ENCODE measurements at places on chromosomes 3 and 15. TPM values are rescaled to one million over a fixed set of nuclear protein-coding genes. Genes with fewer than 3 reads are reported as not detected.

DNA sequence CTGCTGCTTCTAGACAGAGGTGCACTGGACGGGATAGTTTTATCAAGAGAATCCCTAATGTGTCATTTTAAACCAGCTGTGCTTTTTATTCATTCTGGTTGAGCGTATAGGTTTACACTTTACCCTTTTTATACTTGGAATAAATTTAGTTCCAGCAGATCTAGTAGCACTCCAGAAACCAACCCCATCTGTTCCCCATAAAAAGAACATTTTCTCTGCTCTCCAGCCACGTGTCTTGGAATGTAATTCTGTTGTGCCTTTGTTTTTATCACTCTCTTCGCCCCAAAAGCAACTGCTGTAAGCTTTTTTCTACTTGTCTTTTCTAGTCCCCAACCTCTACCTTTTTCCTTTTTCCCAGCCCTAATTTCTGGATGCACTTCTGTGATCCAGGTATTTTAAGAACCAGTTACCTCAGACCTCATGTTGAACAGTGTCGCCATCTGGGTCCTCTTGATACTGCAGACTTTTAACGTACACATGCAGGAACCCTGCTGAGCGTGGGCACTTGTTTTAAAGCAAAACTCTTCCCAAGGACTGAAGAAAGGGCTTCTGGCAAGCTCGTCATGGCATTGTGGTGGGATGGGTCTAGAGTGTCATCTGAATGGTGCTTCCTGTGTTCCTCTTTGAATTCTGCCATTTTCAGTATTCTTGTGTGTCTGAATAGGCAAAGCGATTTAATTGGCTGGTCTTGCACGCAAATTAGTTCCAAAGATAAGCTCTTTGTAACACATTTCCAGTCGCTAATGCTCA lies 5.7 kb upstream of the EXOG start:
- H3K27me3 ChIP-seq: no peaks in the 10 kb centered on the region
- H3K4me1 ChIP-seq: peaks cover 8% of the 10 kb centered on the region
- no peak for DNase-seq
- no peaks in the 10 kb centered on the region for H3K36me3 ChIP-seq

Gene INSYN1
- total RNA-seq: not detected

GRCh38 chr15:89307791-89308190 lies 26.8 kb downstream of the POLG start:
- H3K27ac ChIP-seq: no peak overlapping the region
- H3K4me3 ChIP-seq: no peak overlapping the region
- DNase-seq: no peak
- no peaks in the 10 kb centered on the region for H3K27me3 ChIP-seq
- H3K4me1 ChIP-seq: peaks cover 8% of the 10 kb centered on the region

DNA sequence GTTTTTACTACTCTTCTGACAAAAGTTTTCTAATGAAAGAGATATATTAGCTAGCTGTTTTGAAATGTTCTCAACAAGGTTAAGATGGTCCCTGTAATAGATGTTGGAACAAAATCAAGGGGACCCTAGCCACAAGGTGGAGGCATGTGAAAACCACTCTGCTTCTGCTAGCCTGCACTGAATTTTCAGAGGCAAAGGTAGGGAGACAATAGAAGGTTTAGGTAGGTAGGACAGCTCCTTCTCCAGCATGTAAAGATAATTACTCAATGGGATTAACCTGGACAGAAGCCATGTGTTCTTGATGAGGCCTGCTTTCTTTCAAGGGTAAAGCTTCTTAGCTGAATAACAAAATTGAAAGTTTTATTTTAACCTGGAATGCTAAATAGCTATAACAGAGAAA lies 333.5 kb downstream of the LSAMP start:
- H3K27me3 ChIP-seq: no peaks in the 10 kb centered on the region
- H3K4me1 ChIP-seq: no peaks in the 10 kb centered on the region
- H3K36me3 ChIP-seq: no peaks in the 10 kb centered on the region
- no peak overlapping the region for H3K27ac ChIP-seq
- no peak for DNase-seq

DNA sequence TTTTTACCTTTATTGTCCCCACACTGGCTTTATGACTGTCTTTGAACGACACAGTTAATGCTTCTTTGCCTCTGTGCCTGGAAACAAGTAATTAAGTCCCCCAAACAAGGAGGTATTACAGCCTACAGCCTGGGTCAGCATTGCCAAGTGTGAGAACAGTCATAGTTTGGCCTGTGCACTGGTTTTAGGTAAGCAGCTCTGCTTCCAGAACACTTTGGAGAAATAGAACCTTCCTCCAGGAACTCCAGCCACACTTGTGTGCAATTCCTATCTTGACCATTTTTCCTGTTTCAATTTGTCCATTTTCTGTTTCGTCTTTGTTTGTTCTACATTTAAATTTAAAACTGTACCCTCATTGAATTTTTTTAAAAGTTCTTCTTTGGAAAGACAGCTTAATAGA lies 568.2 kb downstream of the TUSC7 start:
- H3K27me3 ChIP-seq: no peaks in the 10 kb centered on the region
- no peak overlapping the region for H3K27ac ChIP-seq
- DNase-seq: no peak

DNA sequence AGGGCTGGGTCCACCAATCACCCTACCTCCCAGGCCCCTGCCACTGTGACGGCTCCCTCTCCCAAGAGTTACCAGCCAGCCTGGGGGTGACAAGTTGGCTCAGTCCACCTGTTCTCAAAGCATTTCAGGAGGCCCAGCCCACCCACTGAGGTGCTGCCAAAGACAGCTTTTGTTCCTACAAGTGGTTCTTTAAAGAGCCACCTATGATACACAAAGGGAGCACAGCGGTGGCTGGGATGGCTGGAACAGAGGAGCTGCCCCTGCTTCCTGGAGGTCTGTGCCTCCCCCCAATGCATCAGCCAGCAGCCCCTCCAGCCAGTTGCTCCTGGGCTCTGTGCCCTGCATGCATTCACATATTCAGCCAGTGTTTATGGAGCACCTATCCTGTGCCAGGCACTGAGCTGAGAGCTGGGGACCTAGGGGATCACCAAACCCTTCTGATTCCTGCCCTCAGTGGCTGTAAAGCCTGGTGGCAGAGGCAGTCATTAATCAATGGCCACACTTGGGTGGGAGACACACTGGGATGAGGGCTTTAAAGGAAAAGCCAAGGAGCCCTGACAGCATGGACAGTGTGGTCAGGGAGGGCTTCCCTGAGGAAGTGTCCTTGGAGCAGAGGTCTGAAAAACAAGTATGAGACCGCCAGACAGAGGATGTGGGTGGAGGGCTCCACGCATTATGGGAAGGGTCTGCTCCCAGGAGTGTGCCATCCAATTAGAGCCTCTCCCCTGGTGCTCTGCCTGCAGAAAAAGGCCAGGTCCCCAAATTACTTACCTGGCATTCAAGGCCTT lies 107.1 kb upstream of the LINGO1 start:
- H3K27me3 ChIP-seq: peaks cover 30% of the 10 kb centered on the region
- H3K4me1 ChIP-seq: no peaks in the 10 kb centered on the region
- no peak overlapping the region for H3K4me3 ChIP-seq
- H3K27ac ChIP-seq: no peak overlapping the region
- no peak for DNase-seq

DNA sequence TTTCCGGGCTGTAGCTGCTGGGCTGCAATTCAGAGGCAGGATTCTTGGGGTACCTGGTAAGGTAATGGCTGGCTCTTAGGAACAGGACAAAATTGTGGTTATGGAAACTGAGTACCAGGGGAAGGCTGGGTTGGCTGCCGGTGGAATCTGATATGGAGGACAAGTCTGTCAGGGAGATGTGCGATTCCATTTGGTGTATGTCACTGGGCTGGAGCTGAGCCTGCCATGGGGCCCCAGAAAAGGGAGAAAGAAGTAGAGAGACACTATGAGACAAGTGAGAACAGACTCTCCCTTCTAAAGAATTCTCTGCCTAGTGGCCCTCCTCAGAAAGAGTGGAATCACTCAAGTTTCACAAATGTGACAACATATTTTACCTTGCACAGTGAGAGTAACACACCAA lies 368.2 kb upstream of the ROPN1 start:
- H3K4me1 ChIP-seq: no peaks in the 10 kb centered on the region
- no peak overlapping the region for H3K27ac ChIP-seq
- peaks cover 22% of the 10 kb centered on the region for H3K27me3 ChIP-seq
- no peak overlapping the region for H3K4me3 ChIP-seq
- DNase-seq: no peak

Gene PFKFB4
- total RNA-seq: 12.2 TPM

Gene IL17RD
- not detected for total RNA-seq

DNA sequence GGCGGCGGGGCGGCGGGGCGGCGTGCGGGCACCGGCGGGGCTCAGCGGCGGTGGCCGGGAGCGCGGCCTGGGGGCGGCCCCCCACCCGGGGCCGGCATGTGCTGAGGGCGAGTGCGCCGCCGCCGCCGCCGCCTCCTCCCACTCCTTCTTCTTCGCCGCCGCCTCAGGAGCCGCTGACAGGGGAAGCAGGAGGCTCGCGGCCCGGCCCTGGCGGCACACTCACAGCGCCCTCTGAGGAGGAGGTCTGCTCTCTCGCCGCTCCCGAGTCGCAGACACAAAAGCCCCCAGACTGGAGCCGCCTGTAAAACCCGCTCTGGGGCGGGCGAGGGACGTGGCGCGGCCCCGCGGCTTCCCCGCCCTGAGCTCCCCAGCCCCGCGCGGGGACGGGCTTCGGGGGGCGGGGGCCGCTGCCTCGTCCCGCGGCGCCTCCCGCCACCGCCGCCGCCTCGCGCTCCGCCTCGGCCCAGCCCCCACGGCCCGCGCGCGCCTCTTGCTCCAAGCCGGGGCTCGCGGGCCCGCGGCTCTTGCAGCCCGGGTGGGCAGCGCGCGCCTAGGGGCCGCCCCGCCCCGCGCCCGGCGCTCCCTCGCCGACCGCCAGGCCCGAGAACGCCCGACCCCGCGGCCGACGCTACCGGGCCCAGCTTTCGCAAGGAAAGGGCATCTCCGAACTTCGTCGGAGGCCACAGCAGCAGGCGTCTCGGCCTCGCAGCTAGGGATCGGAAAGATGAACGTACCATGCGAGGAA lies at the start of gene PYGO1:
Gene PYGO1, minus strand, starts transcription at position 276 of the 745 bp plus-strand sequence. CDS start 462 bp downstream, outside the sequence.
- H3K4me3 ChIP-seq: peak within 1 kb of the TSS; percentile 27
- no peaks in the 10 kb centered on the region for H3K36me3 ChIP-seq
- H3K4me1 ChIP-seq: peaks cover 2% of the 10 kb centered on the region
- peaks cover 46% of the 10 kb centered on the region for H3K27me3 ChIP-seq

DNA sequence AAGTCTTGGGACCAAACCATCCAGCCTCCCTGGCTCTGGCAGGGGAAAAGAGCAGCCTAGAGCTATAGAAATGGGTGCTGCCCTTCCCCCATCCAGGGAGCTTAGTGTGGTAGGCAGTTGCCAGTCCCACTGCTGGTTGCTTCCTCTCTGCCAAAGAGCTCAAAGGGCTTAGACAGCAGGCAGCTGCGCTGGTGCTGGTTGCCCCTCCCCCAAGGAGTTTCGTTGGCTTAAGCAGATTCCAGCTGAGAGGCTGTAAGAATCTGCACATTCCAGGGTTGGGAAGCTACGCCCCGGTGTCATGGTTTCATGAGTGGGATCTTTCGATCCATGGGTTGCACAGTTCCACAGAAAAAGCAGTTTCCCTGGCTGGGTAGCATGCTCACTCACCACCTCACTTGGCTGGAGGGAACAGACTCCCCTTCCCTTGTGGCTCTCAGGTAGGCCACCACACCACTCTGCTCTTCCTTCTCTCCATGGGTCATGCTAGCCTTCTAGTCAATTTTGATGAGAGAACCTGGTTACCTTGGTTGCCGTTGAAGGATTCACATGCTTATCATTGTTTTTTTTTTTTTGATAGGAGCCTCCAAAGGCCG lies 195.1 kb downstream of the EPHA6 start:
- H3K27me3 ChIP-seq: no peaks in the 10 kb centered on the region
- no peak overlapping the region for H3K4me3 ChIP-seq
- no peak for DNase-seq
- H3K27ac ChIP-seq: no peak overlapping the region
- H3K4me1 ChIP-seq: no peaks in the 10 kb centered on the region
- H3K36me3 ChIP-seq: no peaks in the 10 kb centered on the region

GRCh38 chr3:196638861-196639482 lies 522 bp upstream of the NRROS start:
- peak overlapping the region; percentile 84 for H3K27ac ChIP-seq
- peaks cover 29% of the 10 kb centered on the region for H3K36me3 ChIP-seq
- DNase-seq: no peak
- H3K4me1 ChIP-seq: peaks cover 61% of the 10 kb centered on the region
- no peaks in the 10 kb centered on the region for H3K27me3 ChIP-seq

- H3K36me3 ChIP-seq: no peaks in the 10 kb centered on the region
- no peak overlapping the region for H3K4me3 ChIP-seq
- no peaks in the 10 kb centered on the region for H3K27me3 ChIP-seq
- DNase-seq: no peak
- H3K4me1 ChIP-seq: no peaks in the 10 kb centered on the region
These were observed 44.2 kb upstream of the KY start for GRCh38 chr3:134694946-134695543.

DNA sequence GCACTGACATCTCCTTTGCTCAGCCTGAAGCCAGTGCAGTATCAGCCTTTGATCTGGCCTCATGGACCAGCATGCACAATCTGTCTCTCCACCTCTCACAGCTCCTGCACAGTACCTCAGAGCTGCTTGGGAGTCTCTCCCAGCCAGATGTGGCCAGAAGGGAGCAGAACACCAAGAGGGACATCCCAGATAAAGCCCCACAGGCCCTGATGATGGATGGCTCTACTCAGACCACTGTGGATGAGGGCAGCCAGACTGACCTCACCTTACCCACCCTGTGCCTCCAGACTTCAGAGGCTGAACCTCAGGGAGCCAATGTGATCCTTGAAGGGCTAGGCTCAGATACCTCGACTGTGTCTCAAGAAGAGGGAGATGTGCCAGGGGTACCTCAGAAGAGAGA lies 44.4 kb downstream of the CDAN1 start:
- no peak overlapping the region for H3K4me3 ChIP-seq
- peaks cover 4% of the 10 kb centered on the region for H3K36me3 ChIP-seq
- no peak overlapping the region for H3K27ac ChIP-seq
- DNase-seq: no peak
- H3K4me1 ChIP-seq: peaks cover 30% of the 10 kb centered on the region

- DNase-seq: peak; percentile 70
- H3K4me3 ChIP-seq: no peak overlapping the region
- H3K36me3 ChIP-seq: no peaks in the 10 kb centered on the region
- peaks cover 20% of the 10 kb centered on the region for H3K4me1 ChIP-seq
- peaks cover 21% of the 10 kb centered on the region for H3K27me3 ChIP-seq
These were observed 57.6 kb upstream of the NR2E3 start for GRCh38 chr15:71752604-71753289.

- H3K27ac ChIP-seq: no peak overlapping the region
- H3K27me3 ChIP-seq: peaks cover 46% of the 10 kb centered on the region
- no peak overlapping the region for H3K4me3 ChIP-seq
- peaks cover 10% of the 10 kb centered on the region for H3K4me1 ChIP-seq
These were observed 122.5 kb upstream of the SPRED1 start for GRCh38 chr15:38130205-38130567.
